ENCODE measurements at places on chromosomes 1 and 21.

DNA sequence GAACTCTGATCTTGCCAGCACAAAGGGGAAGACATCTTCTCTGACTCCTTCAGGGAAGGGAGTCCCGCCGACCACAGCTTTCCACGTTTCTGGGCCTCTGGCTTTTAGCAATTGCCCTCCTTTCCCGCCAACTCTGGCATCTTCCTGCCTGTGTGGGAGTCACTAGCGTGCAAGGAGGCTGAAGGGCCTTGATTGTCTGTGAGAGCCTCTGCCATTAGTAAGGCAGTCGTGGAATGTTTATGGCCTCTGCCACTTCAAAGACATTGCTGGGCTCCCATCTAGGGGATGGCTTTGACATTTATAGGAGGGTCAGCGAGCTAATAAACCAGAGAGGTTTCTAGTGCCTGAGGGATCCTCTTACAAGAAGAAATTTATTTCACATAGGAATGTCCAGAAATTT lies 14.3 kb upstream of the PROK1 start:
- DNase-seq = no peak
- no peaks in the 10 kb centered on the region for H3K36me3 ChIP-seq
- H3K27ac ChIP-seq = no peak overlapping the region
- no peak overlapping the region for H3K4me3 ChIP-seq
- H3K4me1 ChIP-seq = no peaks in the 10 kb centered on the region

DNA sequence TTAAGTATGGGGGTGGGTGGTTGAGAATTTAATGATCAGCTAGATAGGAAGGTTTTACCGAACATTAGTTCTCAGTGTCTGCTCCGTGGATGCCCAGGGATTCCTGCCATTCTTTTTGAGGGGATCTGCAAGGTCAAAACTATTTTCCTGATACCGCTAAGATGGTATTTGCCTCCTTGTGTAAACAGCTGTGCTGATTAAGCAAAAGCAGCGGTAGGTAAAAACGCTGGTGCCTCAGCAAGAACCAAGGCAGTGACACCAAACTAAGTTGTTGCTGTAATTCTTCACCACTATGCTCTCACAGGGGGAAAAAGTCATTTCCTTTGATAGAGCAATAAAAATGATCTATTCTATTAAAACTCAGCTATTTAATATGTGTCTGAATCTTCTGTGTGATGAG lies 229.0 kb downstream of the FMN2 start:
- no peaks in the 10 kb centered on the region for H3K4me1 ChIP-seq
- H3K36me3 ChIP-seq = no peaks in the 10 kb centered on the region
- H3K27ac ChIP-seq = no peak overlapping the region
- H3K4me3 ChIP-seq = no peak overlapping the region
- DNase-seq = no peak
- H3K27me3 ChIP-seq = no peaks in the 10 kb centered on the region

- H3K4me3 ChIP-seq = peak within 1 kb of the TSS; percentile 70
- H3K27me3 ChIP-seq = no peaks in the 10 kb centered on the region
- DNase-seq = peak; percentile 91
- no peaks in the 10 kb centered on the region for H3K36me3 ChIP-seq
- peak within 1 kb of the TSS; percentile 87 for H3K27ac ChIP-seq
- H3K4me1 ChIP-seq = peaks cover 20% of the 10 kb centered on the region
These were observed at the start of gene DDR2 for GRCh38 chr1:162632217-162632666. TSS of gene DDR2 (plus strand) at chr1:162632464. CDS start at chr1:162719064, 86,600 bp downstream.

- no peaks in the 10 kb centered on the region for H3K4me1 ChIP-seq
- no peak overlapping the region for H3K27ac ChIP-seq
- H3K4me3 ChIP-seq = no peak overlapping the region
- H3K36me3 ChIP-seq = no peaks in the 10 kb centered on the region
- no peak for DNase-seq
These were observed 39.8 kb downstream of the FAM78B start for GRCh38 chr1:166127003-166127402.

DNA sequence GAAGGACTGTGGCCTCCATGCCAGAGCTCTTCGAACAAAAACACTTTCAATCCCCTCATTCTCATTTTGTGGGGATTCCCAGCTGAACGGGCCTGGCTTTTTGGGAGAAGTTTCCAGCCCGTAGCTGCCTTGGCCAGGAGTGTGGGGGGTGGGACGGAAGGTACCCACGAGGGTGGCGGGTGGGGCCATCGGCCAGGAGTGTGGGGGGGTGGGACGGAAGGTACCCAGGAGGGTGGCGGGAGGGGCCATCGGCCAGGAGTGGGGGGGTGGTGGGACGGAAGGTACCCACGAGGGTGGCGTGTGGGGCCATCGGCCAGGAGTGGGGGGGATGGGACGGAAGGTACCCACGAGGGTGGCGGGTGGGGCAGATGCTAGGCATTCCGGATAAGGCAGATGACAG lies 71.7 kb upstream of the ZBTB18 start:
- H3K27ac ChIP-seq = no peak overlapping the region
- DNase-seq = no peak
- H3K4me3 ChIP-seq = no peak overlapping the region
- no peaks in the 10 kb centered on the region for H3K4me1 ChIP-seq
- H3K27me3 ChIP-seq = no peaks in the 10 kb centered on the region

DNA sequence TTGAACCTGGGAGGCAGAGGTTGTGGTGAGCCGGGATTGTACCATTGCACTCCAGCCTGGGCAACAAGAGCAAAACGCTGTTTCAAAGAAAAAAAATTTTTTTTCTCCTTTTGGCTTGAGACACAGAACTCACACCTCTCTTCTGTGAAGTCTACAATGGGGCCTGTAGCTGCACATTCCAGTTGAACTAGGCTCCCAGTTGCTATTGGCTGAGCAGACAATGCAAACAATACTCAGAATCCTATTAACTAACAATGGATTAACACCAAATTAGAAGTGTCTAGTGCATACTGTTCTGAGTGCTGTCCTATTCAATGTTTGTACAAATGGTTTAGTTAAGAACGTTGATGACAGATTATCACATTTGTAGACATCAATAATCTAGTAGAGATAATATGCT lies 17.6 kb upstream of the MCL1 start:
- H3K36me3 ChIP-seq = peaks cover 4% of the 10 kb centered on the region
- no peaks in the 10 kb centered on the region for H3K4me1 ChIP-seq
- no peak for DNase-seq
- no peaks in the 10 kb centered on the region for H3K27me3 ChIP-seq

Measured in ascending aorta (tissue), 2 donors.